Immature natural killer cell (primary cell): ENCODE measurements at places on chromosomes 5 and 9.

DNA sequence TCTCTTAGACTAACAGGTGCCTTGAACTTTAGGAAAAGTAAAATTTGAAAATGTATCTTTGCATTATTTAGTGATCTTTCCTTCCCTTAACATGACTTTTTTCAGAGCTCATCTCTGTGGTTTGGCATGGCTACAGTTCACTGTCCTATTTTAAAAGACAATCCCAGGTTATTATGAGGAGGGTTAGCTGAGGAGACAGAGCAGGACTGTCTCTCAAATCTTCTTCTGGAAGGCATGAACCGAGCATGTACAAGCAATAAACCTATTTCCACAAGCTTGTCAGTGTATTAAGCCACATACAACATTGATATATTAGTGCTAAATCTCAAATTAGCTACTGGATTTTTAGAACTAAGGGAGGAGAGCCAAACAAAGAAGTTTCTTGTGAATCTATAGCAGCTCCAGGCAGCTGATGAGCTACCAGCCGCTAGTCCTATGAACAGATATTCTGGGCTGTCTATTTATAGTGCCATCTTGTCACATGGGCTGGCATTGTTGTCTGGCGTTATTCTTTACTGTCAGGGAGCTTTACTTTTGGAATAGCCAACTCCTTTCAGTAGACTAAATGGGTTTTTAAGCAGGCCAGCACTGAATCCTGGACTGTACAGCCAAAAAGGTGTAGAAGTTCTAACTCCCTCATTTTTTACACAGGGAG lies 171.2 kb upstream of the ACTBL2 start:
- DNase-seq: no peak

DNA sequence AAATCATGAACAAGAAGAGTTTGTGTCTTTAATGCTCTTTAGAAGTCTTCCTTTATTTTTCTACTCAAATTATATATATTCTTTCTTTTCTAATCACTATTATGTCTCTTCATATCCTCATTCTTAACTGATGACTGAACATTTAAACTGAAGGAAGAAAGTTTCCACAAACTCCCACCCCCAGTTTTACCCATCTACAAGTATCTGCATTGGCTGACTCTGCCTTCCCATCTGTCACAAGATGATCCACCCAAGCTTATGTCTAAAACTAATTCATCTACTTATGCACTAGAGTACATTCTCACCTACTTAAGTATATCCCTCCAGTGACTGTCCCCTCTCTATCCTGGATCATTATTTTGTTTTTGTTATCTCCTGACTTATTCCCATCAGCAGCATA lies 344.5 kb downstream of the PRR16 start:
- DNase-seq: no peak

DNA sequence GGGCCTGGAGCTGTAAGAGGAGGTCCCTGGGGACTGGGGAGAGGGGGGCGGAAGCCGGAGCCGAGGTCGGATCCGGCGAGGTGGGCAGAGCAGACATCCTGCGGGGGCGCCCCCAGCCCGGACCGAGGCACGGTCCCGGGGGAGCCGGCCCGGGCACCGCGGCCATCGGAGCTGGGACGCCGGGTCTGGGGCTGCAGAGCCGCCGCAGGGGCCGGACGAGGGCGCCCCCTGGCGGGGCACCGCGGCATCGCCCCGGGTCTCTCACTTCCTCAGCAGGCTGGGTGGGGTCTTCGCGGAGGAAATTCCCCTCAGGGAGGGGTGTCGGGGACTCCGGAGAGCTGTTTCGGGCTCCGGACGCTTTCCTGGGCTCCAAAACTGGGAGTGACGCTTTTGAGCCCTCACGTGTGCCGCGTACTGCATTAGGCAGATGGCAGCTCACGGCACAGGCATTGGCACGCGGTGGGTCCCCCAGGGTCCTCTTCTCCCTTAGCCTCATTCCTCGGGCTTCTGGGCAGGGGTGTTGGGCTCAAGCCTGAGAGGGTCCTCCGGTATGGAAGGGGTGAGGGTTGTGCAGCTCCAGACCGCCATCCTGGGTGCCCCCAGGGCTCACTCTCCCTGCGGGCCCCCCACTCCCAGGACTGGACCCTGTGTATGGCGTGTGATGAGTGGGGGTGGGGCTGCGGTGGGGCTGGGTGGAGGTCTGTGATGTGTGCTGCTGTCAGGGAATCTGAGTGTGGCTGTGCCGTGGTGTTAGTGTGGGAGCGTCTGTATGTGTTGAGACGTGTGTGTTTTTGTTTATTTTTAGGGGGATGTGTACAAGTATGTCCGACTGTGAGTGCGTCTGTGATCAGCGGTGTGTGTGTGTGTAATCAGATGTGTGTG lies 29.6 kb downstream of the LHX2 start:
- peak; percentile 50 for DNase-seq

DNA sequence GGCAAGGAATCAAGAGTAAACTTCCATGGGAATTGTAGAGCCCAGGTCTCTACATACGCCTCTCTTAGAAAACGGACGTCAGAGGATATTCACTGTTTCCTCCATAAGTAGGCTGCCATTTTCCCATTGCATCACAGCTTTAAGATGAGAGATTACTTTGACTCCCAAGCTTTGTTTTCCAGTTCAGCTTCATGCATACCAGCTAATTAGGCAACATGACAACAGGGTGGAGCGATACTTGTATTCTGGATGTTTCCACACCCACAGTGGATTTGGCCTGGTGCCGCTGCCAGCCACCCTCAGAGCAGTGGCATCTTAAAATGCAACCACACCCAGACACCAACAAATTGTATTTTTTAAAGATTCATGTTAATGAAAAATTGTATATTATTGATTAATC lies 20.9 kb upstream of the SPINK5 start:
- DNase-seq: no peak

DNA sequence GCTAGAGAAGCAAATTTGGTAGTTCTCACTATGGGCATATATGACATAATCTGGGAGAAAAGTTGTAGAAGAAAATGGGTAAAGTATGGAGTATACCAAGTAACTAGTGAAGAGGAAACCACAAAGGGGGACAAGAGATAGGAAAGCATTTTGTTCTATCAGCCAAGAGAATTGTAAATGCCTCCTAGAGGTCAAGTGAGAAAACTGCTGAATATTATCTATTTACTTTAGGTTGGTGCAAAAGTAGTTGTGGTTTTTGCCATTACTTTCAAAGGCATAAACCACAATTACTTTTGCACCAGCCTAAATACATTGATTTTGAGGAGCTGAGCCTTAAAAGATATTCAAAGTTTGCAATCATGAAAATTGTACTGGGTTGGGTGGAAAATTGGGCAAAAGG lies 126.7 kb upstream of the GRHPR start:
- no peak for DNase-seq

- DNase-seq: no peak
Measured at GRCh38 chr5:16378762-16379161, 86.8 kb downstream of the ZNF622 start.

- no peak for DNase-seq
Measured at GRCh38 chr5:160306696-160307095, 5.7 kb downstream of the CCNJL start.

GRCh38 chr5:72465066-72465465 lies 42.1 kb downstream of the ZNF366 start:
- no peak for DNase-seq

GRCh38 chr5:122545986-122546385 lies 228.9 kb upstream of the SNX2 start:
- no peak for DNase-seq

- no peak for DNase-seq
Measured at GRCh38 chr9:82474235-82474634, 485.7 kb downstream of the SPATA31D1 start.

- peak; percentile 34 for DNase-seq
Measured at GRCh38 chr5:115309751-115310370, 13.4 kb upstream of the CCDC112 start.

- no peak for DNase-seq
Measured at GRCh38 chr9:133731876-133732638, 6.1 kb downstream of the SARDH start.

DNA sequence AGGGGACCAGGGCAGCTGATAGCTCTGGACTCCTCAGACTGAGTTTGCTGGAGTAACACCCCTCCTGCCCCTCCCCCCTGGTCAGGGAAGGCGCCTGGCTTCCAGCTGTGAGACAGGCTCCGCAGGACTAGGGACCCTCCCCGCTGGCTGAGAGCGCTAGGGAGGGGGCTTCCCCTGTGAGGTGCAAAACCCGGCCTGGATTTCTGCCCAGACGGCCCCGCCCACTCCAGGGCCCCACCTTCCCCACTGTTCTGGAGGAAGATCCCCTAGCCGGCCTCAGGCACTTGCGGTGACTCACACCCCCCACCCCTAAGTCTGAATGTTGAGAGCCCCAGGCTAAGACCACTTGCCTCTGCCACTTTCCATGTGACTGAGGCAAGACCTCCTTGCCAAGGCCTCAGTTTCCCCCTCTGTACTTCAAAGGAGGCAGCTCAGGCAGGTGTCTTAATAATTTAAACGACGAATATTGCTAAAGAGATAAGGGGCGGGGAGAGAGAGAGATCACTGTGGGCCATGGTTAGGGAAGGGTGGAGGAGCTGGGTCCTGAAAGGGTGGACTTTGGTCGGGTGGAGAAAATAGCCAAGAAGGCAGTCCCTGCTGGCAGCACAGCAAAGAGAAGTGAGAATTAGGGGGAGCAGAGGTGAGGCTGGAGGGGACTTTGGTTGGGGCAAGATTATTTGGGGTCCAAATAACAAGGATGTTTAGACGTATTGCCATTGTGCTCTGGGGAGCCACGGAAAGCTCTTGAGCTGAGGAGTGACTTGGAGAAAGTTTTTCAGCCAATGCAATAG lies 1.0 kb upstream of the DAB2IP start:
- no peak for DNase-seq

DNA sequence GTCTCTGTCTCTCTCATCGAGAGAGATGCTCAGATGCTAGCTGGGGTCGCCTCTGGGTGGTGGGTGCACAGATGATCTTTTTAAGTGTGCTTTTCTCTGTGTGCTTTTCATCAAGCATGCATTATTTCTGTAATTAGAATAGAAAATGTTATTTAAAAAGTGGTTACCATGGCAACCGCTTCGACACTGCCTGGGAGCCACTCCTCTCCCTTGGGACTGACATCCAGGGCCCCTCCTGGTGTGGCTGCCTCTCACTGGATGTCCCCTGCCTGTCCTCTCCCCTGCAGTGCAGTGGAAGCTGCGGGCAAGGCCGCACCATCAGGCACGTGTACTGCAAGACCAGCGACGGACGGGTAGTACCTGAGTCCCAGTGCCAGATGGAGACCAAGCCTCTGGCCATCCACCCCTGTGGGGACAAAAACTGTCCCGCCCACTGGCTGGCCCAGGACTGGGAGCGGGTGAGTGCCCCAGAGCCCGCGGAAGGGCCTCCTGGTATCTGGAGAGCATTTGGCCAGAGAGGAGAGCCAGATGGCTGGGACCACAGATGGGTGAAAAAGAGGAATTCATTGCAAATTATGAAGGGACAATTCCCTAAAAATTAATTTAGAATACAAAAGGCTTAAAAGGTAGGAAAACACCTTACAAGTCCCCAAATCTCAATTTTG lies 34.7 kb downstream of the ADAMTSL2 start:
- DNase-seq: no peak
